ENCODE measurements at places on chromosomes 2 and 18.

DNA sequence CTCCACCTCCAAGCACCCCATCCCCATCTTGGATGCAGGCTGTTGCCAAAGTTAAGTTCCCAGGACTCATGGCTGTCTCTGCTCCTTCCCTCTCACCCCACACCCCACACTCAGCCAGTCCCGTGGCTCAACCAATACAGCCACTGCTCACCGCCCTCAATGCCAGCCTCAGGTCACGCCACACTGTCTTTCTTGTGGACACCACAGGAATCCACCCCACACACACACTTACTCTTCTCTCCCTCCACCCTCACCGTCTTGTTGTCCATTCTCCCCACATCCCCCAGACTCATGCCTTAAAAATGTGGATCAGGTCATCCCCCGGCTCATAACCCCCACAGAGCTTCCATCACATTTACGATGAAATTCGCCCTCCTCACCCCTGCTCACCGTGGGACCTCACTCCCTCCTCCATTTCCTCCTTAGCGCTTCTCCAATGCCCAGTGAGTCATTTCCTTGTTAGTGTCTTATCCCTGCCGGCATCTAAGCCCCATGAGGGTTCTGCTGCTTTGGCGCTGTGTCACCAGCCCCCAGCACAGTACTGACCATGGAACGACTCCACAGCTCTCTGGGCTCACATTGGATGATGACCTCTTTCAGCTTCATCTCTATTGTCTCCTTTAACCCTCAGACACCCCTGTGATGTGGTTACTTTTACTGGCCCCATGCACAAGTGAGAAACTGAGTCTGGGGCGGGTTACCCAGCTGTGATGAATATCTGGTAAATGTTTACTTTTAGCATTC, 13.8 kb downstream of the MLPH start:
- peak; percentile 29 for DNase-seq

GRCh38 chr2:183123117-183123958, 905 bp upstream of the NUP35 start:
- DNase-seq: peak; percentile 35

- peak; percentile 62 for DNase-seq
These were observed 8.6 kb upstream of the PLEKHM3 start for GRCh38 chr2:208033701-208034502.

DNA sequence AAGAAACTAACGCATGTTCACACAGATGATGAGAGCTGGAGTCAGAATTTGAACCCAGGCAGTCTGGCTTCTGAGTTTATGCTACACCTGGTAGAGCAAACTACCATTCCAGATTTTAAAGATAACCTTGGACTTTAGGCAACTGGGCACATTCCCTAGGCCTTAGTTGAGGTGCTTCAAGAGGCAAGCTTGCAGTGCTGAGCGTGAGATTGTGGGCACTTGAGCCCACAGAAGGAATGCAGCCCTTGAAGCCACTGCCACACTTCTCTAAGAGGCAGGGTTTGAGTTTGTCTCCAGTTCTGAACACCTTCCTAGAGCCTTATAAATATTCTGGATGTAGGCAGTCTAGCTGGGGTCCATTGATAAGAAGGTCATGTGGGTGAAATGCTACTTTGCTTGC, 216.1 kb upstream of the SLC14A2 start:
- no peak for DNase-seq

DNA sequence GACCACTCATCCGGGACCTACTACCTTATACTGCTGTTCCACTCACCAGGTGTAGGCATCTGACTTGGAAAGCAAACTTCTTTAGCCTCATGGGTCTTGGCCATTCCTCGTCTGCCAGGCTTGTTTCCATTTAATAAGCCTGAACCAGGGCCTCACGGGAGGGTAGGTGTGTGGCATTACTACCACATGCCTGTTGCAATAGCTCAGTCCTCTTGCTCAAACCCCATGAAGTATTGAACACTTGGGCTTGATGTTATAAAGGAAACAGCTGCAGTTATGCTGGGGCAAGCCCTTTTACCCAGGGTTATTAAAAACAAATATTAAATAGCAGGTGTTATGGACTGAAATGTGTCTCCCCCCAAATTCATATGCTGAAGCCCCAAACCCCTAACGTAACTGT, 21.2 kb downstream of the MRPL44 start:
- no peak for DNase-seq

GRCh38 chr2:110860630-110861029, 128.3 kb downstream of the ACOXL start:
- no peak for DNase-seq

DNA sequence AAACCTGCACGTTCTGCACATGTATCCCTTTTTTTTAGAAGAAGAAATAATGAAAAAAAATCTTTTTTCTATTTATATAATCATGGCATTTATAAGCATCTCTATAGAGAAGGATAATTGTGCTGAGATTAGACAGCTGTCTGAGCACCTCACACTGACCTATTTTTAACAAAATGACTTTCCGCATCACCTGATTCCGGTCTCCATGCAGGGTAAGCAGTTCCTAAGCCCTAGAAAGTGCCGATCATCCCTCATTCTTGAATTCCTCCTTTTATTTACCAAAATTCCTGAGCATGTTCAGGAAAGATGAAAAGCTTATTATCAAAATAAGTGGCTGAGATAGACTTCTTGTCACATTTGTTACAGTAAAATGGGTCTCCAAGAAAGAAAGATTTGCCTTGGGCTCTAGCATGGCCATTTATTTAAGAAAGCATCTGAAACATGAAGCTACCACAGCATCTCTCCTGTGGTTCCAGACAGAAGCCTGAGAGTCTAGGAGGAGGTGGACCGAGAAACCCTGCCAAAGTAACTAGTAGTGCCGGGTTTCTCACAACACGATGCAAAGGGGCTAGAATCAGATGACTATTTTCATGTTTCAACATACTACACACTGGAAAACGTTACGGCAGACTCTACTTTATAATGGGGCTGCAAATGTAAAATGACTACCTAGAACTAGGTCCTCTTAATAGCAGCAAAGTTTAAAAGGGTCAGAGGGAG, 670 bp downstream of the GKN1 start:
- DNase-seq: no peak

All from hematopoietic multipotent progenitor cell treated with erythropoietin and hydrocortisone succinate and interleukin-3 and kit ligand, for 6 days (in vitro differentiated cells).